ENCODE measurements at places on chromosomes 7 and 10.

DNA sequence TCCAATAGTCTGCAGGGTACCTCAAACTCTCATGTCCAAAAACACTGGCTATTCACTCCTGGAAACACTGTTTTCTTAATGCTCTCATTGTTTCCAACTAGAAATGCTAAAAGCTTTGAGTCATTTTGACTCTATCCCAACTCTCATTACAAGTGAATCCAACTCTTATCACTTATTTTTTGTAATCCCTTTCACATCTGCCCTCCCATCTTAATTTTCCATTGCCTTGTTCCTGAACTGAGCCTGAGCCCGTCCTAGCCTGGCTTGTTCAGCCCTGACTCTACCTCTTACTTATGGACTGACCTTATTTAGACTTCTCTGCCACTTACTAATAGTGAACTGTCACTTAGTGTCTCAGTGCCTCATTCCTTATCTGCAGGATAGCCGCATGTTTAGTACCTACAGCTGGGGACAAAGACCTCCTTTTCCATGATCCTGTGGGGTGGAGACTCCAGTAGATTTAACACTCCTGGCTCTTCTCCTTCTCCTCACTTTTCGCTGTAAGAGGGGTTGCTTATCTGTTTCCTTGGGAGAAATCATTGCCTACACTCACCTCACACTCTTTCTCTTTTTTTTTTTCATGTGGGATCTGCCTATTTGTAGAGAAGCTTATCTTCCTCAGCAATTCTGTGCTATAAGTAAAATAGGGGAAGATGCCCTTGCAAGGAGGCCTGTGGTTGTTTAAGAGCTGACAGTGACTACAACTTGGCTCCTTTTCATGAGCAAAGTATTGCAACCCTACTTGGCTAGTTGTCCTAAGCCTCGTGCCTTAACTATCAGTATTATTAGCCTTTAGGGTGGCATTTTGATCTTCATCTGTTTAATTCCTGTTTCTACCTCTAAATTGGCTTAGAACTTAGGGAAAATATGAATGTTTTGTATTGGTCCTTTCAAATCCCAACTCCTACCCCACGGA is 56.4 kb downstream of the SLC16A12 start:
- no peak for DNase-seq

- no peak for DNase-seq
Observed at GRCh38 chr7:208130-208673, 15.8 kb downstream of the FAM20C start.

DNA sequence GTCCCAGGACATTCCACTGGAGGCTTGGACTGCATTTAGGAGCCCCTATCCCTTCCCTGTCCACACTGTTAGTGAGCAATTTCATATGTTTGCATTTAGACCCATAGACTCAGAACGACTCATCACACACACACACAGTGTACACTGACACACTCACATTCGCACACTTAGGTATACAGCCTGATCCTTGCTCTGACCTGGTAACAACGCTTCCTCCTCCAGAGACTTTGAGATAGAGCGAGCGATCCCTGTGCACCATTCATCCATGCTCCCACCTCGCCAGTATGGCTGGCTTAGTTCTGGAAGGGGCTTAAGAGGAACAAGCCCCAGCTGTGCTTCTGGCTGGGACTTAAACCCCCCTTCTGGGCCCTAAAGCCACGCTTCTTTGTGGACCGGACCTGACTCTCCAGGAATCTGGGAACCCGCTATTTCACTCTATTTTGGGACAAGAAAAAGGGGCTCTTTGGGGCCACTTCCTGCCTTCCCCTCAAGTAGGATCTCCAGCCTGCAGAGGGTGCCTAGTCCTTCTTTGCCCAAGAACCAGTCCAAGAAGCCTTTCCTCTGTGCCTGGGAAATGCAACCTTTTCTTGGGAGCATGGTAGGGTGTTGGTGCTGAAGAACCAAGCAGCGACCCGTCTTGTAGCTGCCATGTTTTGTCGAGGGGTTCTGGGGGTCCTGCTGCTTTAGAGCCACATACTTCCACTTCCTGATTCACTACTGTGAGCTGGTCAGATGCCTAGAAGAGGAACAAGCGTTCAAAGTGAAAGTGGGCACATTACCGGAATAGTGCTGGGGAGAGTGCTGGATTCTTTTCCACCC is 1.1 kb upstream of the HOXA13 start:
- no peak for DNase-seq

DNA sequence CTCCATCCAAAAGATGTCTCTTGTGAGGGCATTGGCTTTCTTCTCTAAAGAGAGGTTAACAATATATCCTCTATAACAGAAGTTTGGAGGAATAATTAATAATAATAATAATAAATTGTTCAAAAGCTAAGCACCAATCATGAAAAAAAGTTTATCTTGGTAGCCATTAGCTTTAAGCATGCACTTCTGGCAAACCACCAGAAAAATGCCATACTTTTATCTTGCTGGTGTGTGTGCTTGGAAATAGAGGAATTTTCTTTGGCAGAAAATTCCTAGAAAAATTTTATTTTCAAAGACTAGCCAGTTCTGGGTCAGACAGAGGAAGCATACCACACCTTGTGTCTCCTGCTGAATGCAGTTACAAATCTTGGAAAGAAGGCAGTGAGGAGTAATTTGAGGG is 52.5 kb upstream of the NPY start:
- DNase-seq, result no peak

DNA sequence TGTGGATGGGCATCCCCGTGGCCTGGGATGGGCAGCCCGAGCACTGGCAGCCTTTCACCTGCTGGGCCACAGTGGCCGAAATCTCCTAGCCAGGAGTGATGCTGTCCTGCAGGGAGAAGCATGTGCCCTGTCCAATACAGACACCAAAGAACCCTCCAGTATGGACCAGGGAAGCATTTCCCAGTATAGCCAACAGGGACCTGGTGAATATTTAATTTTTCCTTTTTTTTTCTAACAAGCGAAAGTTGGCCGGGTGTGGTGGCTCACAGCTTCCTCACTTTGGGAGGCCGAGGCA is 11.0 kb downstream of the IMPDH1 start:
- no peak for DNase-seq

DNA sequence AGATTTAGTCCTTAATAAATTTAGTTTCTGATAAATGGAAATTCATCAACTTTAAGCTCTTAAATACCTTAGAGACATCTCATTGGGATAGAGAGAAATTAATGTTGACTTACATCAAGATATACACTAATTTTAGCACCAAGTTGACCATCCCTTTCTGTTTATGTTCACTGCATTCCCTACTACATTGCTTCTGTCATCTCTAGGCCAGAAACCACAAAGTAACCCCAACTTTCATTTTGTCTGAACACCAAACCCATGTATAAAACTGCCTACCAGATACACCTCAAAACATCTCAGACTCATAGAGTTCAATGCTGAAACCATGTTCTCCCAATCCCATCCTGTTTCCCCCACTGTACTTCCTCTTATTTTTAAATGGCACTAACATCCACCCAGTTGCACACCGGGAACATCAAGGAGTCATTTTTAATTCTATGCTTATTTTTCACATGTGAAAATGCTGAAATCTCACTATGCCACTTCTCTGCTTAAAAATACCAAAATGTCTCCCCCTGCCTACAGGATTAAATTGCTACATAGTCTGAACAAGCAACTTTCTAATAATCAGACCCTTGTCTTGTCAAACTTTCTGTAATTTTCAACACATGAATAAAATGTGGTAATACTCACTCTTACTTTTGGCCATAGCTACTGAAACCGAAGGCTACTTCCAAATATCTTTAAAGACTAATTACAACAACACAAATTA is 201.6 kb downstream of the SEMA3D start:
- no peak for DNase-seq

DNA sequence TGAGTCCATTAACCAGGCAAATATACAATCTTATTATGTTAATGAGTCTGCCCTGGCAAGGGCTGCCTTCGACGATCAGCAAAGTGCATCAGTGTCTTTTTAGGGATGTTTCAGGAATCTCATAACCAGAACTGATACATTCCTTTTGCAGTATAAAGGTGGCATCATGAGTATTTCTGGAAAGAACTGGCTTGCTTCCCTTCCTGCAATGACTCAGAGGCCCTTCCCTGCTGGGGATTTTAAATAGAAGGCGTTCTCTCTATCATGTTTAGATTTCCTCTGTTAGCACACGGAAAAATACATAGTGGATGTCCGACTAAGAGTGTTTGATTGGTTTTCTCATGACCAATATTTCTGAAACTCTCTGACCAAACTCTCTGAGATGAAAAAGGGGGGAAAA is 1.8 kb downstream of the NPS start:
- DNase-seq, result no peak

DNA sequence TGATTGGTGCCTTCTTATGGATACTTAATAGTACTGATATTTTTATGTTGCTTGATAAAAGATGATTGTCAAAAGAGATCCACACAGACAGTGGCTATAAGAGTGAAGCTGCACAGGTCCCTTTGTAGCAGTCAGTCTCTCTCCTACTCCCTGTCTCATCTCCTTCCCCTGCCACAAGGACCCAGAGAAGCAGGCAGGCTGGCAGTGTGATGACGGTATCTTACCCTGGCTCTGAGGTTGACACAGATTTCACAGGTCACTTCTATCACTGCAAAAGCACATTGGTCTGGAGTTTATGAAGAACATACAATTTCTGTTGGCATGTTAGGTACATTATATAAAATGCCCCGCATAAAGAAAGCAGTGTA is 64.4 kb upstream of the AHR start:
- peak; percentile 24 for DNase-seq

DNA sequence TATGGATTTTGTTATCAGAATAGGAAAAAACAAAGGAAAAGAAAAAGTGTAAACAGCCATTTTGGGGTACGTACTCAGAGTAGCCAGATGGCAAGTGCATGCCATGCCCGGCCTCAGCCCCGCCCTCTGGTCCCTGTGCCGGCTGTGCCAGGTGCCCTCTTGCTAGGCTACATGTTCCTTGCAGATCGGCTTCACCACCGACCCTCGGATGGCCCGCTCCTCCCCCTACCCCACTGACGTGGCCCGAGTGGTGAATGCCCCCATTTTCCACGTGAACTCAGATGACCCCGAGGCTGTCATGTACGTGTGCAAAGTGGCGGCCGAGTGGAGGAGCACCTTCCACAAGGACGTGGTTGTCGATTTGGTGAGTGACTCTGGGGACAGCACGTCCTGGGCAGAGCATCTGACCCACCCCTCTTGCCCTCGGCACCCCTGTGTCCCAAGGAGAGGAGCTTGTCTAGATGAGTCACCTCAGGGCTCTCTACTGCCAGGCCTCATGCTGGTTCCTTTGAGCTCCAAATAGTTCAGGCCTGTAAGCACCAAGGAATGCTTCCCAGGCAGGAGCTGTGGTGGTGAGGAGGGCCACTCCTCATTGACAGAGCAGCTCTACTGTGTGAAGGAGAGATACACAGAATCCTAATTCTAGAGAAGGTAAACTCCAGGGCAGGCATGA is 54.9 kb upstream of the ZMIZ2 start:
- DNase-seq, result no peak

GRCh38 chr7:2025188-2025587 is 207.6 kb downstream of the MAD1L1 start:
- no peak for DNase-seq

DNA sequence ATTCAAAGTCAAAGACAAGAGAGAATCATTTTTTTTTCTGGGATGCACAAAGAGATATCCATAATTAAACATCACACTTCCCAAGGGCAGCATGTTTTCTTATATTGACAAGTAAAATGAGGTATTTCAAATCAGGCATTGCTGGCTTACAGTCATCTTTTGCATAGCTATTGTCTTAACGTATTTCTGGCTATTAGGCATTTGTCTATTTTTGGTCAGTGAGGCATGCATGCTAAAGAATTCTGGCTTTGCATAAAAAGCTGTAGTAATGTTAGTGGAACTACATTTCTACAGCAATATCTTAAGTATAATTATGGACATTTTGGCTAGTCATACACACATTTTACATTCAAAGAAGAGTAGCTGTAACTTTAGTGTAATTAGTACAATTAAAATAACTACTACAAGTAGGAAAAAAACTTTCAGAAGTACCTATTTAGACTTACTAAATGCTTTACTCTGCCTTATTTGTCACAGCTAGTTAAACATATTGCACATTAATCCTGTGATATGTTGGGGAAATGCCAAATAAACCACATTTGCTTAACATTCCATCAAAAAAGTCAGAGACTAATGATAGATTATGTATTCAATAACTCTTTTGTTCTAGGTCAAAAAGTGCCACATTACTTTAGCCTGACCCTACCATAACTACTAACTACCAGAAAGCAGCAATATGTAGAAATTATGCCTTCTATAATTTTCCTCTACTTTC is 76.4 kb downstream of the RELN start:
- DNase-seq, result no peak

GRCh38 chr7:134504660-134505164 is 22.7 kb upstream of the AKR1B10 start:
- DNase-seq, result no peak

GRCh38 chr7:158157460-158157859 is 430.2 kb downstream of the PTPRN2 start:
- DNase-seq, result no peak

GRCh38 chr10:47321521-47322195 is 596 bp upstream of the GDF2 start:
- DNase-seq, result no peak

Measured in activated T-cell treated with anti-CD3 and anti-CD28 coated beads for 1 hour (primary cell).